ENCODE measurements at places on chromosomes 1 and 21. TPM values are rescaled to one million over a fixed set of nuclear protein-coding genes. Genes with fewer than 3 reads are reported as not detected.

SPRR2F gene
- total RNA-seq: not detected

NR1I3 gene
- not detected for total RNA-seq

C1orf21 gene
- 28.5 TPM for total RNA-seq

UQCRHL gene
- 1.0 TPM for total RNA-seq

HES2 gene
- total RNA-seq: not detected

LRRC71 gene
- 0.37 TPM for total RNA-seq

OR2M3 gene
- total RNA-seq: not detected

HORMAD1 gene
- total RNA-seq: not detected

CTSS gene
- 4.2 TPM for total RNA-seq

BATF3 gene
- total RNA-seq: 0.42 TPM

TNFRSF14 gene
- 4.8 TPM for total RNA-seq

AHDC1 gene
- 15.5 TPM for total RNA-seq

BEND5 gene
- total RNA-seq: 0.60 TPM

VN1R5 gene
- not detected for total RNA-seq
